ENCODE measurements at places on chromosomes 3 and 15.

DNA sequence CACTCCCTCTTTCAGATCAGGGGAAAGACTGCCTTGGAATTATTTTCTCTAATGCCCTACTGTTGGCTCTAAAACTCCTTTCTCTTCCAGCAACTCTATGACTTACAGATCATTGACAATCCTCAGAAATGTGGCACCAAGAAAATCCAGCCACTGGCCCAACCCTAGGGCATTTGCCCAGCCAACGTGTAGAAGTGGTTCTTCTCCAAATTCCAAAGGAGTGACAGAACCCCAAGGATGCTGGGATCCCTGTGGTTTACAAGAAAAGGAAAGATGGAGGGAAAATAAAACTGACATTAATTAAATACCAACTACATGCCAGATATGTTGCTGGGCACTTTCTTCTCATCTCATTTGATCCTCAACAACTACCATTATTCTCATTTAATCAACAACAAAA lies 216.0 kb downstream of the NTRK3 start:
- no peak for DNase-seq

DNA sequence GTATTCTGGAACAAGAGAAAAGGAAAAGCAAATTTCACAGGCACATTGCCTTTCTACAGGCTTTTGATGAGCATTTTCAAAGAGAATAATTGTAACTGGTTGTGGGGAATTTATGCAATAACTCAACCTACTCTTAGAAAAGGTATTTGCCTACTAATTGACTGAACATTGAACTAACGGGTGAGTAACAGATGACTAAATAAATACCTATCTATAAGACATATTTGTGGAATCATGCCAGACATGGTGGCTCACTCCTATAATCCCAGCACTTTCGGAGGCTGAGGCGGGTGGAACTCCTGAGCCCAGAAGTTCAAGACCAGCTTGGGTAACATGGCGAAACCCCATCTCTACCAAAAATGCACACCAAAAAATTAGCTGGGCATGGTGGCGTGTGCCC lies 367.7 kb downstream of the CGGBP1 start:
- DNase-seq: no peak

GRCh38 chr15:69616558-69616957 lies 163.9 kb downstream of the RPLP1 start:
- no peak for DNase-seq

DNA sequence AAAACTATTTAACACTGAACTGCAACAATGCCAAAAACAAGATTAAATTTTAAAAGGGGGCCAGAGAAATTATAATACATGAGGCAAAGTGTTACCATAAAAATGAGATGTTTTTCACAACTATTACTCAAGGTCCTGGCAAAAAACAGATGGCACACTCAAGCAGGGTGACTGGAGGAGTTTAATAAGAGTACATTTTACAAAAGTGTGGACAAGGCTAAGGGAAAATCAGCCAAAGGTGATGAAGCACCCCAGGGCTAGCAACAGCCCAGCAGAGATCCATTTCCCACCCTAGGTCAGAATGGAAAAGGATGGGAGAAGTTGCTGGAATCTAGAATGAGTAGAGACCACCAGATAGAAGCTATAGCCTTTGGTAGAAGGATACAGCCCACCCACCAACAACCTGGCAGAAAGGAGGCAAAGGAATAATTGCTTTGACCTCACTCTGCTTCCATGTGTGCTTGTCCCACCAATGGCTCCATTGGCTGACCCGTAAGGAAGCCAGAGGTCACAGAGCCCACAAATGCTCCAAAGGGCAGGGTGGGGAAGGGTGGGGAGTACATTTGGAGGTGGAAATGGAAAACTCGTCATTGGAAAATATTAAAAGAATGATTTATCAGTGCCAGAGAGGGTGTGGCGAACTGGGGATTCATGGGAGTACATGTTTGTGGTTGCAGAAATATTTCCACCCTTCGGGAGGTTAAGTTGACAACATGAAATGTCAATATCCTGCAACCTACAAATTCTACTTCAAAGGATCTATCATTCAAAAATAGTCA lies 161.0 kb upstream of the UBE2E2 start:
- no peak for DNase-seq
